Activated naive CD4-positive, alpha-beta T cell (primary cell): ENCODE measurements at places on chromosomes 1 and 21.

- DNase-seq = no peak
Measured at GRCh38 chr21:41965461-41966013, 11.7 kb upstream of the C2CD2 start.

DNA sequence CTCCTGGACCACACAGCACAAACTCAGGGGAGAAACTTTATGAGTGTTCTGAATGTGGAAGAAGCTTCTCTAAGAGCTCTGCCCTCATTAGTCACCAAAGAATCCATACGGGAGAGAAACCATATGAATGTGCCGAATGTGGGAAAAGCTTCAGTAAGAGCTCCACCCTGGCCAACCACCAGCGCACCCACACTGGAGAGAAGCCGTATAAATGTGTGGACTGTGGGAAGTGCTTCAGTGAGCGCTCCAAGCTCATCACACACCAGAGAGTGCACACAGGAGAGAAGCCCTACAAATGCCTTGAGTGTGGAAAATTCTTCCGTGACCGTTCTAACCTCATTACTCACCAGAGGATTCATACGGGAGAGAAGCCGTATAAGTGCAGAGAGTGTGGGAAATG is 22.5 kb downstream of the ZSCAN20 start:
- DNase-seq = no peak

- DNase-seq = no peak
Measured at GRCh38 chr1:41222496-41222895, 19.6 kb downstream of the SCMH1 start.

DNA sequence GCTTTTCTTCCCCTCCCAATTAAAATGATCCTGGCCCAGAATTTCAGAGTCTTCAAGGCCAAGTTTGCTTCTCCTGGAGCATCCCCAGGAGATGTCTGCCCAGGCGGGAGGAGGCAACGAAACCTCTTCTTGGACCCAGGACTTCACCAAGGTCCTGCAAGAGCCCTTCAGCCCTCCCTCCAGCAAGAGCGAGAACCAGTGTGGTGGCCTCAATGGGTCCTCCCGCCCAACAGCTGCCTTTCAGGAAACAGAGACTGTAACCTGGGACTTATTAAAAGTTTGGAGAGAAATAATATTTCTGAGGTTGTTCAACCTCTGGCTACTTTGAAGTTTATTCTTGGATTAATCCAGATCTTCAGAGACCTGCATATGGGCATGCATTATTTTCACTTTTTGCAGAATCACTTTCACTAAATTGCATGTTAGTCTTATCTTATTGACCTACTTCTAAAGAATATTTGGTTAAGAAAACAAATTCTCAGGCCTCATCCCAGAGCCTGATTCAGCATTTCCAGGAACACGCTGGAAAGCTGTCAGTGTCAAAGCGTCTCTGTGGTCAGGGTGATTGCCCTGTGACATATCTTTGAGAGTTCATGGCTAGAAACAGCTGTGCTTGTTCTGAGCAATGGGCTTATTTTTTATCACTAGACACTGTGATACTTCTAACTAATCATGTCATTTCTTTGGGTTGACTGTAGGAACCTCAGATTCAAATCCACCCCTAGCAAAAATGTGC is 66.0 kb upstream of the CLDN14 start:
- no peak for DNase-seq

DNA sequence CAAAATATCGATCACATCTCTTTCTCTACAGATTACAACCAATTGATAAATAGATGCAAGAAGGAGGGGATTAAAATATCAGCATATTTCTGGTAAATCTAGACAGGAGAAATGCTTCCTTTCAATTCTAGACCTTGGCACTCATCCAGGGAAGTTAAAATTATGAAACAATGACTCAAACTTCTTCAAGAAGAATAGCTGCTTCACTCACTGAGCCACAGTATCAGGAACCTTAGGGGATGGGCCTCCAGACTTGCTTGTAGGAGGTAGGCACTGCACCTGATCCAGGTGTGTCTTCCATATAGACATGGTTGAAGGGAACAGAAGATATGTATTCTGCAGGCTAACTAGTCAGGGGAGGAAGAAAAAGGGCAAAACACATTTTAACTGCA is 9.8 kb downstream of the SLAMF7 start:
- DNase-seq = no peak
